CD4-positive, alpha-beta T cell treated with Interleukin-2 at 100 ng/mL for 4 hours (primary cell): ENCODE measurements at places on chromosomes 12 and 14.

DNA sequence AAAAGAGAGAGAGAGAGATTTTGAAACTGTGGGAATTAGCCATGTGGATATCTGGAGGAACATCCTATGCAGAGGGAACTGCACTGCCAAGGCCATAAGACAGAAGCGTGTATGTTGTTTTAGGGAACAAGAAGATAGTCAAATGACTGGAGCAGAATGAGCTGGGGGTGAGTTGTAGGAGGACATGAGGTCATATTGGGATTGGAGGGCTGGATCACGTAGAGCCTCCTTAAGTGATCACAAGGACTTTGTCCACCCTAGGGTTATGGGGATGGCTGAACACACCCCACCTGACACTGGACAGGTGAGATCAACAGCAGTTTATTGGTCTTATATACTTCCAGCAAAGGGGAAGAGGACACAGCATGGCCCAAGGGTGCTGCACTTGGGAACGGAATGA is 8.2 kb upstream of the CGRRF1 start:
- DNase-seq, result no peak

DNA sequence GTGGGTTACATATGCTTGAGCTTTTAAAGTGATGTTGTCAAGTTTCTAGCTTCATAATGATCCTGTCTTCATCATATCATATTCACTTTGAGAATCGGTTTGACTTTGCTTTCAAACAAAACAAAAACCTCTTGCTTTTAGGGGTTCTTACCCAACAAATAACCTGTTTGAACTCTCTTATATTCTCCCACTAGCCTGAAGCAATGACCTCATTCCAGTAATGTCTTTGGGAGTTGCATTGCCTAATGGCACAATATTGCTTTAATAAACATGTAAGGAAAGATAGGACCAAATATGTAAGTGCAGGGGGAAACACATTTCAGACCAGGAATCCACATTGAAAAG is 27.7 kb downstream of the WBP11 start:
- no peak for DNase-seq

DNA sequence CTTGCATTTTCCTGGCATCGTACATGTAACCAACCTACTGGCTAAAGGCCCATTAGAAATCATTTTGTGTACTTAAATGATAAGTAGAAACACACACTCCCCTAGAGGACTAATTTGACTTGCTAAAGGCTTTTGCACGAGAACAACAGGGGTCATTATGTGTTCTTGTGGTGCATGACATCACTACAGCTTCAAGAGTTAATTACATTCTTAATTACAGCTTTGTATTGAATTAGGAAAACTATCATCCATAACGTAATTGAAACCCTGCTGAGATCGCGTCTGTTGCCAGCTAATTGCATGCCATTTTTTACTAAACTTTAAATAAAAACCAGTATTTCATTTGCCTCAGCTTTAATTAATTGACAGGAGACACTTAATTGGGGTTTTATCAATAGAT is 51.4 kb downstream of the TMEM132C start:
- no peak for DNase-seq

- DNase-seq, result no peak
These were observed 18.2 kb downstream of the RPS6KL1 start for GRCh38 chr14:74904635-74905503.

- DNase-seq, result no peak
These were observed 27.0 kb downstream of the SERPINA3 start for GRCh38 chr14:94638961-94639817.
